PC-9 (cell line): ENCODE measurements at places on chromosomes 12 and 14. TPM values are rescaled to one million over a fixed set of nuclear protein-coding genes. Genes with fewer than 3 reads are reported as not detected.

Gene VRTN
- total RNA-seq, result not detected in 2 replicates

GRCh38 chr12:100833282-100833681 is 38.7 kb downstream of the ANO4 start:
- no peak for DNase-seq

DNA sequence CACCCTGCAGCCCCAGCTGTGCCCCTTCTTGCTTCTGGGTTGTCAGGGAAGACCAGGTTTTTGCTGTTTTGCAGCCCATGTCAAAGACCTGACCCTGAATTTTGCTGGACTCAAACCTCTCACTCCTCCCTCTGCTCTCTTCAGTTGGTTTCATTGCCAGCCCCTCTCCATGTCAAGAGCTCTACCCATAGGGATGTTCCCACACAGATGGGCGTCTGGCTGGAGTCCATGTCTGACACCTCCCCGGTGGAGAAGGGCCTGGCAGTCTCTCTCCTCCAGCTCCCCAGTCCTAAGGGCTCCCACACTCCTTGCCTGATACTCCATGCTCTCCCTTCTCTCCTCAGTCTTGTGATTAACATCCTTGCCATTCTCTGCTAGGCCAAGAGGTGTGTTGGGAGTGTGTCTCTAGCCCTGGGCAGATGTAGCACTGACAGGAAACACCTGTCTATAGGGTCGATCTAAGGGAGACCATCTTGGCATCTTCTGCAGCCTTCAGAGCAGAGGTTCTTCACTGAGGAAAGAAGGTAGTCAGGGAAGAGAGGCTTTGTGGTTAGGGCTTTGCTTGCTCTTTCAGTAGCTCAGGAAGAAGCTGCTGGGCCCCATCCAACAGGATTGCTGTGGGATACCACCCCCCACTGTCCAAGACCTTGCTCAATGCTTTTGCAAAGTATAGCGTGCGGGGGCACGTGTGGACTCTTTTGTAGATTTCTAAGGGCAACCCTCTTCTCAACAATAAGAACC is 4.7 kb downstream of the ASIC1 start:
- DNase-seq, result no peak

DNA sequence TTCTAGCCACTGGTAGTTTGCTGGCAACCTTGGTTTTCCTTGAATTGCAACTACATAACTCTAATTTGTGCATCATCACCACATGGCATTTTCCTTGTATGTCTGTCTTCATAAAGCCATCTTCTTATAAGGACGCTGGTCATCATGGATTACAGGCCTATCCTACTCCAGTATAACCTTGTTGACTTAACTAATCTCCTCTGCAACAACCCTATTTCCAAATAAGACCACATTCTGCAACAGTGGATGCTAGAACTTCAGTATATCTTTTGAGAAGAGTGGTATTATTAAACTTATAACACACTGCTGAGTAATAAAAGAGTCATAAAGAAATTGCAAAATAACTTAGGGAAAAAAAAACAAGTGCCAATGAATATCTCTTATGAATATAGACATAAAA is 511.8 kb upstream of the FOXG1 start:
- no peak for DNase-seq

GRCh38 chr12:49491823-49492222 is 47.0 kb upstream of the KCNH3 start:
- no peak for DNase-seq

- no peak for DNase-seq
Measured at GRCh38 chr14:22656945-22657731, 13.0 kb upstream of the OR6J1 start.

- no peak for DNase-seq
Measured at GRCh38 chr12:27843714-27844245, 63.7 kb upstream of the MANSC4 start.
